ENCODE measurements at places on chromosomes 13 and 19.

- DNase-seq = no peak
These were observed 254.6 kb downstream of the DCLK1 start for GRCh38 chr13:35876601-35877000.

- DNase-seq = no peak
These were observed 12.8 kb upstream of the UPF3A start for GRCh38 chr13:114268344-114269280.

GRCh38 chr13:100314132-100314910 lies 225.4 kb downstream of the PCCA start:
- no peak for DNase-seq

- DNase-seq = no peak
These were observed 36.4 kb upstream of the SERPINE3 start for GRCh38 chr13:51303063-51303552.

GRCh38 chr19:15511671-15512424 lies 3.5 kb downstream of the CYP4F22 start:
- no peak for DNase-seq

DNA sequence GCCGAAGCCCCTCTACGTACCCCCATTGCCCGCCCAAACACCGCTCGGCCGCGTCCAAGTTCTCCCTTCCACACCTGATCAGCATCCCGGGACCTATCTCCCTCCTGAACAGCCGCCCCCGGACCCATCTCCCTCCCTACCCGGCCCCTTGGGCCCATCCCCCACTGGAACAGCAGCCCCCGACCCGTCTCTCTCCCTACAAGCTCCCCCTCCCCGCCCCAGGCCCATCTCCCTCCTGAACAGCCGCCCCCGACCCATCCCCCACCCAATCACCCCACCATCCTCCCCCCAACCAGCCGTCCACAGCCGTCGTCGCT lies 610 bp downstream of the ZSCAN1 start:
- DNase-seq = no peak

GRCh38 chr13:108263621-108264355 lies 5.7 kb upstream of the TNFSF13B start:
- DNase-seq = no peak

DNA sequence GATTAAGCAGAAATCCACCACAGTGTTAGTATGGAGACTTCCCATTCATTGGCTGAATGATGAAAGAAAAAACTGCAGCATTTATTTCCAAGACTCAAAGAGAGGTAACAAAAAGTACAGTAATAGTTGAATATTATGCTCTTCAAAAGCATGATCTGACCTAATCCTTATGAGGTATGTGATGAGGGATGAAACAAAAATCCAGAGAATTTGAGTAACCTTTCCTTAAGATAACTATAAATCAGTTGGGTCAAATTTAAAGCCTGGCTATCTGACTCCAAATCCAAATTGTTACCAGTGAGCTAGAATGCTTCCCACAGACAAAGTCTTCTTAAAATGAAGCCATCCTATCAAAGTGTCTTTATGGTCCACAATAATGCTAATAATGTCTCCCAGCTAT lies 38.1 kb downstream of the NUFIP1 start:
- no peak for DNase-seq

DNA sequence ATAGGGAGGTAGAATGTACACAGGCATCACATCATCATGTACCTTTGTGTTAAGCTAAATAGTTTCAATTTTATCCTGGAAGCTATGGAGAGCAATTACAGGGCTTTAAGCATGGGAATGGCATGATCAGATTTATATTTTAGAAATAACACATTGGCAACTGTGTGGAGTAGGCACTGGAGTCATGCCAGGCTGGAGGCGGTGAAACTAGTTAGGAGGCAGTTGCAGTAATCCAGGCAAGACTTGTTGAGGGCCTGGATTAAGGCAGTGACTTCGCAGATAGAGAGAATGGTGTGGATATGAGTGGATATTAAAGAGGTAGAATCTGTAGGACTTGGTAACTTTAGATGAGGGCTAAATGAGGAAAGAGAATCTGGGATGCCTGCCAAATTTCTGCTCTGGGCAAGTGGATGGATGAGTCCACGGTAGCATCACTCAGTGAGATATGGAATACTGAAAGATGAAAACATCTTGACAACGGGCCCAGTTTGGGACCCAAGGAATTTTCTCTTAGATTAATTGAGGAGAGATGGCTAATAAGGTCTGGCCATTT lies 506.2 kb downstream of the FGF9 start:
- DNase-seq = no peak

GRCh38 chr19:5968431-5969373 lies 9.2 kb downstream of the RANBP3 start:
- no peak for DNase-seq

DNA sequence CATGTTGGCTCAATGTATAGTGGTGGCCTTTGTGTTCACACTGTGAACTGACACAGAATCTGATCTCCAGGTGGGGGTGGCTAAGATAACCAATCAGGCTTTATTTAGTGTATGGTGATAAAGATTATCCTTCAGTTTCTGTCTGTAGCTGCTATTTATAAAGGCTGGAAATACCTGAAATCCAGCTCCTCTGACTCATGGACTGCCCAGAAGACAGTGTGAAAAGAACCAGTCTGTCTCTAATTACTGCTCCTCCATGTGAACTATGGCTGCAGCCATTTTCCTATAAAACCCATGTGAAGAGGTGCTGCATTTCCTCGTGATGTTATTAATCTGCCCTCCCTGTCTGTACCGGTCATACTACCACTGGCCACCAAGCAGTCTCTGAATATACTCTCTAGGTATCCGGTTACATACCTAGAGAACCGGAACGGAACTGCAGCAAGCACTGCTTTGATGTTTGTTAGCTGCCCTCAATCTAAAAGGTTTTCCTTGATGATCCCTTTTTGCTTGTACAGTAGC lies 238.0 kb downstream of the LHFPL6 start:
- DNase-seq = no peak

GRCh38 chr19:7602935-7603497 lies 7.4 kb downstream of the CAMSAP3 start:
- DNase-seq = no peak

GRCh38 chr19:35745328-35746086 lies at the start of the genes PSENEN and U2AF1L4:
Gene PSENEN (plus strand): TSS chr19:35745651. CDS start chr19:35745931, 280 bp downstream.
Gene U2AF1L4 (minus strand): TSS chr19:35745418. CDS start chr19:35745391, 27 bp downstream.
- DNase-seq = peak; percentile 92

DNA sequence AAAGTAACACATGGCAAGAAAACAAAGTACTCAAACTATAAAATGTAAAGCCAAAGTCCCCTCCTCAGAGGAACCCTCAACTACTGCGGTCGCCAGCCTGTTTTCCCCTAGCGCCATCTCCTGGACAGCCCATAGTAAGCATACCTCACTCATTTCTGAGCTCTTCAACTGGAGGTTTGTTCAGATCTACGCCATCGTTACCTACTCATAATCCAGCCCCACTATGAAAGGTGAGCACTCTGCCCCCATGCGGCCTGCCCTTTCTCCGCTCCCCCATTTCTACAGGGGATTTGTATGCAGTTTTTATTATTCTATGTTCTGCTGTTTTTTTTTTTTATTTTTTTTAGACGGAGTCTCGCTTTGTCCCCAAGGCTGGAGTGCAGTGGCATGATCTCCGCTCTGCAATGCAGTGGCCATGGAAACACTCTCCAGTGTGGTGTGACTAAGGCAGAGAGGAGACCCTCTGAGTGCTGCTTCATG lies 26.2 kb downstream of the OPA3 start:
- peak; percentile 31 for DNase-seq

- DNase-seq = no peak
These were observed 7.2 kb downstream of the NCAN start for GRCh38 chr19:19218911-19219310.

GRCh38 chr13:91313103-91313502 lies 34.4 kb upstream of the MIR17HG start:
- DNase-seq = no peak

DNA sequence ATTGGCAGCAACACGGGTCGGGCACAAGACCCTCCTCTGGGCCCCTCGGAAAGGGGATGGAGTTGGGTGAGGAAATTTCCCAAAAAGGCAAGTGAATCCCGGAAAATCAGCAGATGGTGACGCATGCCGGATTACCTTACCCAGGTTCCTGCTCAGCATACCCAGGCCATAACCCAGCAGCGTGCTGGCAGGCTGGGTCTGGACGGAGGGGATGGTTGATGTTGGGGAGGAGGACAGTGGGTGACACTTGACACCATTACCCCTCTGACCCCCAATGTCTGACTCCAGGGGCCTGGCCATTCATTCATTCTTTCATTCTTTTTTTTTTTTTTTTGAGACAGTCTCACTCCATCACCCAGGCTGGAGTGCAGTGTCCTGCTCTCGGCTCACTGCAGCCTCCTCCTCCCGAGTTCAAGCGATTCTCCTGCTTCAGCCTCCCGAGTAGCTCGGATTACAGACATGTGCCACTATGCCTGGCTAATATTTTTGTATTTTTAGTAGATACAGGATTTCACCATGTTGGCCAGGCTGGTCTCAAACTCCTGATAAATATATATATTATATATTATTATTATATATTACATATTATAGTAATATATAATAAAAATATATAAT lies 799 bp downstream of the PVR start:
- DNase-seq = no peak

GRCh38 chr13:110756219-110756631 lies 42.7 kb downstream of the ING1 start:
- no peak for DNase-seq

- no peak for DNase-seq
These were observed 20.0 kb upstream of the ATP12A start for GRCh38 chr13:24660023-24660741.

DNA sequence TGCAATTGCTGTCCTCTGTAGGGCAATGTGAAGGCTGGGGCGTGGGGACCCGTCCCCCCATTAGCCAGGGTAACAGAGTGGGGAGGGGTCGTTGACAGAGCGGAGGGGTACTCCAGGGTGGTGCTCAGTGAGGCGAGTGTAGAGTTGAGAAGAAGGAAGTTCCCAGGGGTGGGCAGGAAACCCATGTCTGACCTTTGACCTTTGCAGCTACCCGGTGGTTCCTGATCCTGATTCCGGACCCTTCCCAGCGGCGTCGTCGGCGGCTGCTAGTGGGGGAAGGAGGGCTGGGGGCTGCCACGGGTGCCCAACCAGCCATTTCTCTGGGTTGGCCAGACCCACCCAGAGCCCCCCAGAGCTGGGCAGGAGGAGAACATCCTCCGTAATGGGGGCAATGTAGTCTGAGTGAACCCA lies 2.1 kb upstream of the PLVAP start:
- no peak for DNase-seq

- DNase-seq = no peak
These were observed 2.5 kb downstream of the RAX2 start for GRCh38 chr19:3769494-3769893.

DNA sequence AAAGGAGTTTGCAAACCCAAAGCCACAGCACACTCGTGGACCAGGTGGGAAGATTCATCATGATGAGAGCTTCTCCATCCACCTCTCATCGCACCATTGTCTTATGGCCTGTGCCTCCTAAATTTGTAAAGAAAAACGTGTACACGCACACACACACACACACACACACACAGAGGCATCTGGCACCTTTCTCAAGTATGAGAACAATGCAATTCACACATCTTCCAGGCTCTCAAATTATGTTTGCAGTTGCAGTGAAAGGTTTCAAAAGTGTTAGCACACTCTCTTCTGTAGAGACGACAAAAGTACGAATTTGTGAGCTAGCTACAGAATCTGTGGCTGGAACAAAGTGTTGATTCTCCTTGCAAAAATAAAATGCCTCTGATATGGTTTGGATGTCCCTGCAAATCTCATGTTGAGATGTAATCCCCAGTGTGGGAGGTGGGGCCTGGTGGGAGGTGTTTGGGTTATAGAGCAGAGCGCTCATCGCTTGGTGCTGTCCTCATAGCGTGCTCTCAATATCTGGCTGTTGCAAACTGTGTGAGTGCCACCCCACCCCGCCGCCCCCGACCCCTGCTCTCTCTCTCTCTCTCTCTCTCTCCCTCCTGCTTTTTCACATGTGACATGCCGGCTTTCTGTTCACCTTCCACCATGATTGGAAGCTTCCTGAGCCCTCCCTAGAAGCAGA lies 21.8 kb upstream of the RAB20 start:
- no peak for DNase-seq

GRCh38 chr19:46271481-46272197 lies 25.2 kb upstream of the HIF3A start:
- DNase-seq = no peak

DNA sequence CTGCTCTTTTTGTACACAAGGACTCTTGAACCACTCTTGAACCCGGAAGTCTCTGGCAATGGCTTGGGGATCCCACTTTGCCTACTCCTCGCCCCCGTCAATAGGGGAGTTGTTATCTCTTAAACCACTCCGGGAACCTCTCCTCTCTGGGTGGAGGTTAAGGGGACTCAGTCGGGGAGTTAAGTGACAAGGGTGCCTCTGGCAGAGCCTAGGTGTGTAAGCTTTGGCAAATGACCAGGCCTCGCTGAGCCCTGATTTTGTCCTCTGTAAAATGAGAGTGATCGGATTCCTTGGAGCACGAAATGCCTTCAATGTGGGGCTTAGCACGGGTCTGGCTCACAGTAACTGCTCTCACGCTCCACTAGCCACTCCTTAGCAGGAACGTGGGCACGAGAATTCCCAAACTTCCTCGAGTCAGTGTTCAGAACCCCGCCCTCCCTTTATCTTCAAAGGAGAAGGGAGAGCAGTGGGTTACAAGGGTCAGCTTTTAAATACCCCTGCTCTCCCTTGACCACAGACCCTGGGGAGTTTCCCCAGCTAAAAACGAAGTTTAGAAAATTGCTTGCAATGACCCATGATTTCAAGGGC lies 193.3 kb downstream of the KATNAL1 start:
- DNase-seq = no peak

DNA sequence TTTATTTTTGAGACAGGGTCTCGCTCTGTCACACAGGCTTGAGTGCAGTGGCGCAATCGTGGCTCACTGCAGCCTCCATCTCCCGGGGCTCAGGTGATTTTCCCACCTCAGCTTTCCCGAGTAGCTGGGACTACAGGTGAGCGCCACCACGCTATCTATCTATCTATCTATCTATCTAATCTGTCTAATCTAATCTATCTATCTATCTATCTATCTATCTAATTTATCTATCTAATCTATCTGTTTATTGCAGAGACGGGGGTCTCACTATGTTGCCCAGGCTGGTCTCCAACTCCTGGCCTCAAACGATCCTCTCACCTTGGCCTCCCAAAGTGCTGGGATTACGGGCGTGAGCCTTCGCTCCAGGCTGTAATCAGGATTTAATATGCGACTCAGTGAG lies 587 bp downstream of the ZNF613 start:
- DNase-seq = no peak

- DNase-seq = peak; percentile 62
These were observed 19.3 kb downstream of the GNA15 start for GRCh38 chr19:3154957-3155736.

- no peak for DNase-seq
These were observed 1505.9 kb downstream of the PCDH9 start for GRCh38 chr13:65724226-65724625.

All from stimulated activated CD8-positive, alpha-beta memory T cell treated with anti-CD3 and anti-CD28 coated beads, Interleukin-4, amount 100 ng/mL, for 24 hours (primary cell).